ENCODE measurements at places on chromosomes 4 and X. TPM values are rescaled to one million over a fixed set of nuclear protein-coding genes. Genes with fewer than 3 reads are reported as not detected.

Gene LGI2
- total RNA-seq = not detected

Gene TSPAN7
- total RNA-seq = not detected

Gene ENPEP
- 0.05 TPM for total RNA-seq

Gene TMPRSS11A
- not detected for total RNA-seq

- DNase-seq = no peak
Measured at GRCh38 chrX:120299928-120300327, 11.3 kb downstream of the TMEM255A start.

DNA sequence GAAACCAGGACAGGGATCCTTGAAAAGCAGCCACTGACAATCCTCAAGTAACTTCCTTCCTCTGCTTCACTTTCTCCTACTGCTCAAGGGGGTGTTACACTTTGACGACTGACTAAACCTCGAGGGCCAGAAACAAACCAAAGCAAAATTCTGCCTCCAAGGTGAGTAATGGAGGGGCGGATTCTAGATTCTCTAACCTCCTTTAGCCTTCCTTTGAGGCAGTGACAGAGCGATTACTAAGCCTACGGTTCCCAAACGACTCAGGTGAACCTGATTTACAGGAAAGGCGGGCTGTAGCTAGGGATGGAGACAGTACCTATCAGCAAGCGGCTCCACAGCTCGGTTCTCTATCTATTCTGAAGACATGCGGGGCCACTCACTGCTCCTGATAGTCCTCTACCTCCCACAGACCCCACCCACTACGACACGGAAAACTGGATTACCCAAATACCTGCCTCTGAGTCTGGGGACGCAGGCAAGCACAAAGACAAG, 487 bp downstream of the TBCK start:
- DNase-seq = no peak

DNA sequence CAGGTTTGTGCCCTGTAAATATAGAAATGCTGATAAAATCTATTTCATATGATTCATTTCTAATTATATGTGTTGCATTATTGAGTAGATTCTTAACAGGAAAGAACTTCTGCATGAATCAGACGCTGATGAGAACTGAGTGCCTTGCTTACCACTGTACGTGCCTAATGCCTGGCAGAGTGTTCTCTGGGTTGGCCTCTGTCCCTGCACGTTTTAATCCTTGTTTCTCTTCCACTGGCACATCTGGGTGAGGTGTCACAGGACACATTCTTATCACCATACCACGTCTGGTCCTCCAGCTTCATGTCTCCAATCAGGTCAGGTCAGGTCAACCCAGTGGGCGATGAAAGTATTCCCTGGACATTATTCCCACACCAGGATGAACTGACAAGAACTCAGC, 53.6 kb downstream of the KLF3 start:
- DNase-seq = no peak

DNA sequence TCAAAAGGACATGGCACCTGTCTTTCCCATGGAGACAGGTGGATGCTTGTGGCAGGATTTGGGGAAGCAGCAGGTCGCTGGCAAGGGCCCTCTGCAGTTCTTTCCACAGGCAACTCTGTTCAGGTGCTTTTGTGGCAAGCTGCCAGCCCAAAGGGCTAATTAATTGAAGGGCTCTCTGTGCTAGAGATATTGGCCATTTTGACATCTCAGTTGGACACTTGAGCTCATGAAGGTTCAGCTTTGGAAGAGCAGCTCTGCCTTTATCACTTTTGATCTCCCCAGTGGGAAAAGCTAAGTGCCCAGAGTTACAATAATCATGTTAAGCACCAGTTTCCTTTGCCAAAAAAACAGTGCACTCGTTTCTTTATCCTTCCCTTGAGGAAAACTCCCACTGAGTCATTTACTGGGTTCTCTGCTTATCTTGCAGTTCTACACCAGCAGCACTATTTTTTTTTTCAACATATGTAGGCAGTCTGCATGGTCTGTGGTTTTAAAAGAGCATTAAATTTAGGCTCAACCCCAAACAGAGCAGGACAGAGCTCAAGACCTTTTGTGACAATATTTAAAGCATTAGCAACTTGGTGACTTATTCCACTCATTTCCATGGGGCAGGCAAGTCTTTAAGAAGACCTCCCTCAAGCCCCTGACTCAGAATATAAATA, 336.4 kb upstream of the RASGEF1B start:
- DNase-seq = no peak

DNA sequence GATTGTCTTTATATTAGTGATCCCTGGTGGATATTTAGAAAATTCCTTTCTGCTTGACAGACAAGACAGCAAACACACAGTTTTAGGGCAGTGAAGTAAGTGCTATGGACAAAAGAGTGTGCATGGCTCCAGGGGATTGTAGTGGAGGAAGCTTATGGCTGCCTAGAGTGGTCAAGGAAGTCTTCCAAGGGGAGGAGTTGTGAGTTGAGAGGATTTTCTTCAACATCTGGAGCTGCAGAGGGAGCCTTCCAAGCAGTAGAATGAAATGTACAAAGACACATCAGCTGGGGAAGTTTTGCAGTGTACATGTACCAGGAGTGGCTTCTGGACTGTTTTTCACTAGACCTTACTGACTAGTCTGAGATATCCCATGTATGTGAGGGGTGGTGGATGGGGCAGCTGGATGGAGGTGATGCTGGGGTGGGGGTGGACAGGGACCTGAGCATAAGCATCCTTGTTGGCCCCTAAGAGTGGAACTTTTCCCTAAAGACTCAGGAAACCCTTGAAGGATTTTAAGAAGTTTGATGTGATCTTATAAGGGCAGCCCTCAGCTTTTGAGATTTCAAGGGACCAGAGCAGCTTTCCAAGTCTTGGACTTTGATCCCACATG, 160.5 kb upstream of the TAPT1 start:
- no peak for DNase-seq

DNA sequence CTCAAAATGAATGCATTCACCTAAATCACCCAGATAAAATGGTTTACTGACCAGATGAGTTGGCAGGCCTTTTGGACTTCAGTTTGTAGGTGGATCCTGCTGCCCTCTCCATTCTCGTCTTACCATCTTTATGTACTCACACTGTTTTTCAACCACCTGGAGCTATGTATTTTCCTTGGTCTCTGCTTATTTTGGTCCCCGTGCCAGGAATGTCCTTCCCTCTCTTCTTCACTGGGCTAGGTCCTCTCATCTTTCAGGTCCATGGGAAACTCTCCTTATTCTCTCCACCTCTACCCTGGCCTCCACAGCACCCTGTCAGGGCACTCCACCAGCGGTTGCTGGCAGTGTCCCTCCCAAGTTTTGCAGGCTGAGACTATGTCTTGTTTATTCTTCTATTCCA, 2.6 kb downstream of the GPRIN3 start:
- DNase-seq = no peak

DNA sequence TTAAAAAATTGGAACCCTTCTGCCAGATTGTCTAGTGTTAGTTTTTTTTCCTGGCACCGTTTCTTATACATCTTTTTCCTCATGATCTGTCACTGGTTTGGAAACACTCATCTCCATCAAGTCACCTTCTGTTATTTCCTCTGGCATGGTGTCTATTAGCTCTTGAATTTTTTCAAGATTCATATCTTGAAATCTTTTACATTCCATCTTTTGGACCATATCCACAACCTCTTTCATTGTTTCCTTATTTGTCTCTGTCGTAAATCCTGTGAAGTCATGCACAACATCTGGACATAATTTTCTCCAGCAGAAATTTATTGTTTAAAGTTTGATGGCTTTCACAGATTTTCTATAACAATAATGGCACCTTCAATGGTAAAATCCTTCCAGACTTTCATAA, 10.2 kb upstream of the TMEM185A start:
- DNase-seq = no peak

DNA sequence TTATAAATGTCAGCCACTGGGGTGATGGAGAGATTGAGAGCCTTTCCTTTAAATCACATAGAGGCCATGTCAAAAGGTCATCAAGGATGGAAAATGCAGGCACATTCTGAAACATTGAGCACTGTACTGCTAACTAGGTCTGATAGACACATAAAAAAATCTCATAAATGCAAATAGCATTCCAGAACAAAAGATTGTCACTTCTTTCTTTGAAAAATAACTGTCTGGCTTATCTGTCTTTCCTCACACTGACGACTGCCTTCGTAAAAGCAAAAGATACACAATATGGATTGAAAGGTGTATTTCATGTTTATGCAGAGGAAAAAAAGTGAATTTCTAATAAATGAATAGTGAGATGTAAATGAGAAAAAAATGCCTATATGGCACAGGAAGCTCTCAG, 59.9 kb downstream of the PABPC4L start:
- DNase-seq = no peak

DNA sequence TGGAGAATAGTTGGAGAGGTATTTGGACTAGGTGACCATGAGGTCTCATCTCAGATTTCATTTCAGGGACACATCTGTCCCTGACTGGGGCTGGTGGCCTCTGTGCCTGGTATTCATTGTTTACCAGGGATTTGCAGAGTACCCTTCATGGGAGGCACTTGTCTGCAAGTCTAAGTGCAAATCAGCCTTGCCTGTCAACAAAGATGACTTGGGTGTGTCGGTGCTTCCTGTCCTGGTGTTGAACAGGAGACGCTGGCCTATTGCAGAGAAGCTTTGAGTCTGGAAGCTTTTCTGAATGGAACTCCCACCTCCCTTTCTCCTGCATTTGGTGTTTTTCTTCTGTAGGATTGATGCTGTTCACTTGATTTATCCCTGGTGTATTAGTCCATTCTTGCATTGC, 104.1 kb downstream of the TNIP2 start:
- no peak for DNase-seq

- no peak for DNase-seq
Measured at GRCh38 chrX:107602694-107603239, 25.5 kb upstream of the PRPS1 start.

DNA sequence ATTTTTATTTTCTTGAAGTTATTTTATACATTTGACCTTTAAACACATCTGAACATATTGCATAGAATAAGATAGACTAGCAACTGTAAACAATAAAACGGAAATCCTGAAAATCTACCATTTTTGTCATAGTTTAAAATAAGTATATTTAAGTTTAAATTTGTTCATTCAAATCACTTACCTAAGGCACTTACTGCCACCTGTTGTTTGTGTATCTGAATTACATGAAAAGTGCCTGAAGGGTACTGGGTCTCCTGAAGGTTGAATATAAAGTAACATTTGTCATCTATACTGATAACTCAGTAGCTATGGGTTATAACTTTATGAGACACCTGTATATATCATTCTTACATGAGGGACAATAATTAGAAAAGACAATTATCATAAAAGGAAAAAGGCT, 38.6 kb downstream of the TRPC5 start:
- no peak for DNase-seq

DNA sequence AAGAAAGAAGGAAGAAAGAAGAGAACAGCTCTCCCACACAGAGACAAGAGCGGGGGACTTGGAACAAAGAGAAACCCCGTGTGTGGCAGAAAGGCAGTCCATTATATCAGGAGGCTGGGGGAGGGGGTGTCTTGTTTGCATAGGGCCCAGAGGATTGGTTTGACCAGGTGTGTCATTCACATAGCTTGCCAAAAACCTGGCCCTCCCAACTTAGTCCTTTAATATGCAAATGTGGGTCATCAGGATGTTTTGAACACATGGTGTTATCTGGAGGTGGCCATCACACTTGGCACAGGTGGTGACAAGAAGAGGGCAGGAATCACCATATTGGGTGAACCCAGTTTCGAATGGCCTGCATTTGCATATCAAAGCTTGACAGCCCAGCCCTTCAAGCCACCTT, 111.7 kb downstream of the LINC00632 start:
- no peak for DNase-seq

- DNase-seq = no peak
Measured at GRCh38 chr4:142016031-142016430, 379.6 kb downstream of the IL15 start.

GRCh38 chr4:172953896-172954568, 214.6 kb upstream of the GALNT7 start:
- no peak for DNase-seq

- DNase-seq = no peak
Measured at GRCh38 chr4:114078636-114079035, 99.2 kb upstream of the ARSJ start.

GRCh38 chrX:105646592-105647372, 175.6 kb upstream of the NRK start:
- DNase-seq = no peak

- DNase-seq = no peak
Measured at GRCh38 chr4:19156786-19157185, 1094.9 kb upstream of the SLIT2 start.

Data from natural killer cell treated with Interleukin-12 subunit alpha and Interleukin-12 subunit beta and Interleukin-15 and Interleukin-18, amount 100 ng/mL, for 72 hours (primary cell).